ENCODE measurements at places on chromosomes 5 and 9. TPM values are rescaled to one million over a fixed set of nuclear protein-coding genes. Genes with fewer than 3 reads are reported as not detected.

- no peak for DNase-seq
Observed at GRCh38 chr5:171570244-171570825, 150.9 kb downstream of the FGF18 start.

GRCh38 chr5:132877938-132878337 lies 4.5 kb downstream of the LEAP2 start:
- no peak for DNase-seq

The MARCOL gene
- total RNA-seq: not detected

- no peak for DNase-seq
Observed at GRCh38 chr5:67206461-67206860, 9.9 kb upstream of the CD180 start.

- no peak for DNase-seq
Observed at GRCh38 chr5:127885176-127885575, 182.0 kb downstream of the CCDC192 start.

DNA sequence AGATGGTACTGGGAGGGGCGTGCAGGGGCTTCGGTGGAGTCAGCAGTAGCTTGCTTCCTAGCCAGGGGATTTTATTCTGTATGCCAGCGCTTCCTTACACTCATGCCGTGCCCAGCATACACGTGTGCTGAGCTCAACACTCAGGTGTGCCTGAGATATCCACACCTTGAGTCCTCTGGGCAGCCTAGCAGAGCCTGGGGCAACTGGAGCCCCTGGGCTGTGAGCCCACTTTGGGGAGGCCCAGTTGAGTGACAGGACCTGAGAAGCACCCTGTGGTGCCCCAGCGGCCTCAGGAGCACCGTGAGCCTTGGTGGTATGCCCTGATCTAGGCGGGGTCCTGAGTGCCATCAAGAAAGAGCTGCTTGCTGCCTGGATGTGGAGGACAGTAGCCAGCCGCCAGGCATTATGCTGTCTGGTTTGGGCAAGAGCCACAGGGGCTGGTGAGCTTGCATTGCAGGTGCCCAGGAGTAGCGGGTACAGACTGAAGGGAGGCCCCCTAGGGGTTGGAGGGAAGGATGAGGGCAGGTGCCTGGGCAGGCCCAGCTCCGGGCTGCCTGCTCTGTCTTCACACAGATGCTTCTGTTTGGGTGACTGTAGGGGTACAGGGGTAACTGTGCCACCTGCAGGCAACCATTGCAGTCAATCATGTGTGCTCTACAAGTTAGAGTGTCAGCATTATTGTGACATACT lies 42.9 kb downstream of the BNIP1 start:
- no peak for DNase-seq

- DNase-seq: no peak
Observed at GRCh38 chr5:41790038-41790776, 80.0 kb downstream of the OXCT1 start.
